IMR-90 (cell line): ENCODE measurements at places on chromosomes 16 and 17. TPM values are rescaled to one million over a fixed set of nuclear protein-coding genes. Genes with fewer than 3 reads are reported as not detected.

Gene HOXB9
- under 0.01 TPM in 1 of 2 replicates, not detected in the other for total RNA-seq

Gene KRT28
- total RNA-seq, result not detected in 2 replicates

Gene PIMREG
- total RNA-seq, result 19.4 and 21.5 TPM in 2 replicates

Gene SETD1A
- total RNA-seq, result 0.54 and 0.56 TPM in 2 replicates

Gene GJC1
- 53.3 and 69.7 TPM in 2 replicates for total RNA-seq

Gene NHERF1
- 3.3 and 3.8 TPM in 2 replicates for total RNA-seq

Gene TP53TG3D
- total RNA-seq, result not detected in 2 replicates
